Stimulated activated CD8-positive, alpha-beta memory T cell treated with anti-CD3 and anti-CD28 coated beads, Interleukin-7, amount 100 ng/mL, for 1 hour (primary cell): ENCODE measurements at places on chromosomes 3 and 15.

- no peak for DNase-seq
Observed at GRCh38 chr15:95884276-95884675, 446.2 kb upstream of the NR2F2 start.

- DNase-seq: no peak
Observed at GRCh38 chr3:39724233-39724846, 85.1 kb upstream of the MYRIP start.

DNA sequence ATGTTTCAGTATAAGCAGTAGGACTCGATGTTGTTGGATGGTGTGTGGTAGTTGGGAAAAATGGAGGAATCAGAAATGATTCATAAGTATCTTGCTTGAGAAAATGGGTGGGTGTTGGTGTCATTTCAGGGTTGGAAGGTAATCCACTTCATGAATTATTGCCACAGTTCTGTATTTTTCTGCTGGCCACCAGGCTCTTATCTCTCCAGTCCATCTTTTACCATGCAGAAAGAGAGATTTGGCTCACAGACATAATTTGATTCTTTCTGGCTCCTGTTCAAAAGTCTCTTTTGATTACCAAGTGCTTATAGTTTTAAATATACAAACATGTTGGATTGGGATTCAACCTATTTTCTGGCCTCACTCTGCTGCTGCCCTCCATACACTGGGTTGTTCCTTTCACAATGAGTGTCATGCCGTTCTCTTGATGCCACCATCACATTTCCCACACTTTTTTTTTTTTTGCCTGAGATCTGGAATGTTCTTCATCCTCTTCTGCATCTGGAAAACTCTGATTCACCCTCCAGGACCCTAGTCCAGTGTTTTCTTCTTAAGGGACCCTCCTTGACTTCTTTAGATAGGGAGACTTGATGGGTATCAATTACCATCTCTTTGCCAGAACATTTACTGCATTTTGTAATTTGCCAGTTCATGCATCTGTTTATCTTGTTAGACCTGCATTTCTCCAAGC lies 69.4 kb upstream of the GAP43 start:
- no peak for DNase-seq

DNA sequence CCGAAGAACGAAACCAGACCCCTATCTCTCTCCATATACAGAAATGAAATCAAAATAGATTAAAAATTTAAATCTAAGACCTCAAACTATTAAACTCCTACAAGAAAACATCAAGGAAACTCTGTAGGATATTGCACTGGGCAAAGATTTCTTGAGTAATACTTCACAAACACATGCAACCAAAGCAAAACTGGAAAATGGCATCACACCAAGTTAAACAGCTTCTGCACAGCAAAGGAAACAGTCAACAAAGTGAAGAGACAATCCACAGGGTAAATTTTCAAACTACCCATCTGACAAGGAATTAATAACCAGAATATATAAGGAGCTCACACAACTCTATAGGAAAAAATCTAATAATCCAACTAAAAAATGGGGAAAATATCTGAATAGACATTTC lies 29.4 kb downstream of the CCK start:
- no peak for DNase-seq

- no peak for DNase-seq
Observed at GRCh38 chr3:142892714-142893113, 3.8 kb upstream of the PCOLCE2 start.

GRCh38 chr3:38610436-38610835 lies 39.1 kb downstream of the SCN5A start:
- DNase-seq: no peak

DNA sequence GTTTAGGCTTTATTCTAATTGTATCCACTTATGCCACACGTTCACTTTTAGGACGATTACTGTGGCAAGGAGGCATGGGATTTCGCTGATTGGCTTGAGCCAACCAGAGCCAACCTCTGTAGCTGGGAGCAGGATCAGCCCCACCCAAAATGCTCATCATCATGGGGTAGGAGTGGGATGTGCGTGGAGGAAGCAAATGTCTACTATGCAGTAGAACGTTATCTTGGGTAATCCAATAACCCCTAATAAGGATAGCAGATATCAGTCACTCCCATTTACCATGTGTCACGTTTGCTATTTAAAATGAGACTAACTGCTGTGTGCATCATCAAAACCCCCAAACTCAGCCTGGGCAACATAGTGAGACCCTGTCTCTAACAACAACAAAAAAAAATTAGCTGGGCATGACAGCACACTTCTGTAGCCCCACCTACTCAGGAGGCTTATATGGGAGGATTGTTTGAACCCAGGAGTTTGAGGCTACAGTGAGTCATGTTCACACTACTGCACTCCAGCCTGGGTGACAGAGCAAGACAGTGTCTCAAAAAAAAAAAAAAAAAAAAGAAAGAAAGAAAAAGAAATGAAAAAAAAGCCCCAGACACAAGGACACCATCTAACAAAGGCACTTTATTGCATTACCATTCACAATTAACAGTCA lies 17.8 kb upstream of the ITGB5 start:
- no peak for DNase-seq

GRCh38 chr3:115931581-115931980 lies 308.3 kb downstream of the GAP43 start:
- no peak for DNase-seq

- no peak for DNase-seq
Observed at GRCh38 chr3:19526071-19526470, 377.8 kb downstream of the KCNH8 start.

- no peak for DNase-seq
Observed at GRCh38 chr15:52111517-52112202, 915 bp downstream of the BCL2L10 start.
